ENCODE measurements at places on chromosomes 2 and 18.
A peak's percentile ranks its signal among the peaks of the same experiment; 100 is the strongest.

GRCh38 chr2:217248312-217248935, 388.6 kb upstream of the TNP1 start:
- DNase-seq: no peak

DNA sequence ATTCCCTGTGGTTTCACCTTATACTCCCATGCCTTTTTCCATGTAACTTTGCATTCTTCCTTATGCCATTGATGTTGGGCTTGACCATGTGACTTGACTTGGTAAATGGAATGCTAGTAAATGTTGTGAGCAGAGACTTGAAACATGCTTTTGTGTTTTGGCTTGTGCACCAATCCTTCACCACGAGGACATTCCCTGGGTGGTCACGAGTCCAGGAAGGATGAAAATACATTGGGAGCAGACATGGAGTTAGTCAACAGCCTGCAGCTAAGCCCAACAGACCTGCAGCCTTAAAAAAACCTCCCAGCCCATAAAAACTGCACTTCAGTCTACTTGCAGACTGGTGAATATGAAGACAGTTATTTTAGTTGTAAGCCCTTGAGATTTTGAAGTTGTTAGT, 116.5 kb upstream of the SPATS2L start:
- DNase-seq: no peak

DNA sequence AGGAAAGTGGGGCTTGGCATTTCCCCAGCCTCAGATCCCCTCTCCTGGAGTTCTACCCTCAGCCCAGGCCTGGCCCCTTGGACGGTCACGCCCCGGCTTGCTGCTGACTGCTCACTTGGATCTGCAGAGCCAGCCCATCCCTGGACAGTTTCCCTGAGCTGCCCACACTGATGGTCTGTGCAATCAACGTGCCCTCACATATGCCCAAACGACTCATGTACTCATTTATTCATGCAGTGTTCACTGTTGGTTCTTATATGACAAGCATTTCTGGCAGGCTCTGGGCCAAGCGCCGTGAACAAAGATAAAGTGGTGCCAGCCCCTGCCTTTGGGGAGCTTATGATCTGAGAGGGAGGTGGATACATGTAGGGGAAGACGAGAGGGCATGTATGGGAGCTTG, 20.3 kb upstream of the GLI2 start:
- no peak for DNase-seq

- DNase-seq: peak; percentile 3
Observed at GRCh38 chr18:51278045-51278649, 80.7 kb upstream of the MEX3C start.

GRCh38 chr2:203237346-203238238, 1.2 kb upstream of the CYP20A1 start:
- no peak for DNase-seq

DNA sequence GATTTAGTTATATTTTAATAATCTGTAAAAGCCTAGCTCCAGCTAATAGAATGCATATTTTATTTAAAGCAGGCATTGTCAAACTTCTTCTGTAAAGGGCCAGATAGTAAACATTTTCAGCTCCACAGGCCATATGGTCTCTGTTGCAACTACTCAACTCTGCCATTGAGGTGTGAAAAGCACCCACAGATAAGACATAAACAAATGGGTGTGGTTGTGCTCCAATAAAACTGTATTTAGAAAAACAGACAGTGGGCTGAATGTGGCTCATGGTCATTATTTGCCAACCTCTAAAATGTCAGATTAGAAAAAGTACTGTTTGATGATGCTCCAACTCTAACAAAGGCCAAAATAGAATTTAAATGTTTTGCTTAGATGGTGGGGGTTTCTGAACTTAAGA, 519.9 kb downstream of the RNF144A start:
- DNase-seq: no peak

DNA sequence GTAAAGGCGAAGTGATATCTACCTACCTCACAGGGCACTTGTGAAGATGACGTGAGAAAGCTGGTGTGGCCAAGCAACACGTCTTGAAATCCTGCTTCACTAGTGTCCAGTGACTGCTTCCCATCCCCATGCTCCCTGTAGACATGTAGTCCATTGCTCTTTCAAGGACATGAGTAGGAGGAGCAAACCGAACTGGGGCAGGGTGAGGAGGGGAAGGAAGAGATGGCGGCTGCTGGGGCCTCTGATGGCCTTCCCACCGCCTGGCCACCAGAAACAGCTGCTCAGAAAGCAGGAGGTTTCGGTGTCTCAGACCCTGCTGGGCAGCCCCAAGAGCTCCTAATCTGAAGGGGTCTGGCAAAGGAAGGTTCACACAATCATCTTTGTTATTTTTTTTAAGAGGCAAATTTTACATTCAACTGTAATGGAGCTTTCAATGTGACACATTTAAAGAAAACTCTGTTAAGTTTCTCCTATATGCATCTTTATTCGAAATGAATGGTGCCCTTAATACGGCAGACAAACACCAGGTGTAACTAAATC, 14.7 kb downstream of the CPLX4 start:
- DNase-seq: no peak

GRCh38 chr2:37569131-37569823, 102.2 kb downstream of the CDC42EP3 start:
- no peak for DNase-seq

DNA sequence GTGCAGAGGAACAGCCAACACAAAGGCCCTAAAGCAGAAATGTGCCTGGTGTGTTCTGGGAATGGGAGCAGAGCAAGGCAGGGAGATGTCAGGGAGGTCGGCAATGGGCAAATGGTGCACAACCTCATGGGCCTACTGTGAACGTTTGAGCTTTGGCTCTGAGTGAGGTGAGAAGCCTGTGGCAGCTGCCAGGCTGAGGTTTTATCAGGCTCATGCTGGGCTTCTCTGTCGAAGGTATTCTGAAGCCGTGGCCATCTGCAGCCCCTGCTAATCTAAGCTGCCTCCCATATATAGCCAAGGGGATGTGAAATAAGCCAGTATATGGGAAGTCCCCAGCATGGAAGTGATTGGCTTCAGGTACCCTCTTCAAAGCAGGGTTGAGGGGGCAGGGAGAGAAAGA, 193.3 kb downstream of the SLC4A3 start:
- no peak for DNase-seq

GRCh38 chr2:162623888-162624287, 214.7 kb downstream of the KCNH7 start:
- no peak for DNase-seq

DNA sequence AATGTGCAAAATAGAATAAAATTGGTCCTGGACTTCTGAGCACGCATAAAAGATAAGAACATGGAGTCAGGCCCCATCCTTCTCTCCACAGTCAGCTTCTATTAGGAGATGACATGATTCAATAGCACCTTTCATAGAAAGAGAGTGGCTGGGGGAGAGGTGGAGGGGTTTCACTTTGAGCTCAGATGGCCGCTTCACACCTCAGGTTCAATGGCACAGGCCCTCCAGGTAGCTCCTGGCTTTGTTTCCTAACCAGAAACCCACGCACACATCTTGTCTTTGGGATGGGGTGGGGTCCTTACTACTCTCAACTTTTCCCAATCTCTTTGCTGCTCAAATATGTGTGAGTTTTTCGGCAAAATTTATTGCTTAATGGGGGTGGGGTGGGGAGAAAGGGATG, 332.3 kb downstream of the CLIP4 start:
- no peak for DNase-seq

- no peak for DNase-seq
Observed at GRCh38 chr2:98664323-98664722, 55.9 kb downstream of the UNC50 start.

DNA sequence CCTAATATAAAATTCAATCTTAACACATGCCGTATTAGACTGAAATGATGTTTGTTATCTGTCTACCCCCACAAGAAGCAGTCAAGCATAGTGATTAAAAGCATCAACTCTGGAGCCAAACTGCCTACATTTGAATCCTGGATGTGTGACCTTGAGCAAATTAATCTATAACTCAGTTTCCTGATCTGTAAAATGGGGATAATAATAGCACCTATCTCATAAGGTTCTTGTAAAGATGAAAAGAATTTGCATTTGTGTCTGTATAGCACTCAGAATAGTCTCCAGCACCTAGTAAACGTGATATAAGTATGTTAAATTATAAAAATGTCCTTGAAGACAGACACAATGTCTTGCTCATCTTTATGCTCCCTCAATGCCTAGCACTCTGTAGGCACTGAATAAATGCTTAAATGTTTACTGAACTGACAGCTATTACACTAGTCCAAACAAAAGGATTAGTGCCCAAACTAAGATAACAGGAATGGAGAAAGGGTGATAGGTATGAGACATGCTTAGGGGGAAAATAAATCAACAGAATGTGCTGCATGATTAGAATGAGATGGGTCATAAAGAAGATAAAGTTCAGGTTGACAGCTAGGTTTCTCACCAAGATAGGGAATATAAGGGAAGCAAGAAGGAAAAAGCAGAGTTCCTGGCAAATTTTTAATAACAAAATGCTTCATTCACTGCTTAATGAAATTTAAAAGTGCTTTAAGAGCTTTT, 180.6 kb downstream of the ATAD2B start:
- no peak for DNase-seq

GRCh38 chr2:239598732-239599090, 197.9 kb upstream of the HDAC4 start:
- DNase-seq: no peak

DNA sequence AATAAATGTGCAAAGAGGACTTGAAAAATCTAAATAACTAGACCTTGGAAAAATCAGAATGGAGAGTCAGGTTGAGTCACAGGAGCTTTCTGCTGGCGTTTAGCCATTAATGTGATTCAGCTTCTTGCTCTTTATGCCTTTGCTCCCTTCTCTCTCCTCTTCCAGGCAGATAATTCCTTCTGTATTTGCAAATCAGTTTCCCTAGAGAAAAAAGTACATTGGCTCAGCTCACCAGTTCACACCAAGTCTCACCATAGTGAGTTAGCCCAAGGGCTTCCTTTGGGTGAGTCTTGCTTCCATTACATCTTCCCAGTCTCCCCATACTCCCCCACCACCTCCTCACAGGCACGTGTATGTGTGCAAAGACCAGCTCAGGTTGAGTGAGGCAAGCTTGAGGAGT, 73.6 kb downstream of the CYBRD1 start:
- no peak for DNase-seq

DNA sequence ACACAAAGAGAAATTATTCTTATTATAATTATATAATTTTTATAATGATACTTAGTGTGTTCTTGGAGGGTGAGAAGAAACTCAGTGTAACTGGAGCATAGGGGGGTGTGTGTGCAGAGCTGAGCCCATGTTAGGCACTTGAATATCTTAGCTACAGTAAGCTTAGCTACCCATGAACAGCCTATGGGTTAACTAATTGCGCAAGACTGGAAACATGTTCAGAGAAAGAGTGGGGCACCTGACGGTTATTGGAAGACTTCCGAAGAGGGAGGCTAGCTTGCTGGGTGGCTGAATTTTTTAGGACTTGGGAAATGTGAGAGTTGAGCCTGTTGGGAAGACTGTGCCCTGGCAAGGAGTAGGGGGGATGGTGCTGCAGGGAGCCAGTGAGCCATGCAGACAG, 229.2 kb downstream of the SLC4A3 start:
- DNase-seq: no peak

DNA sequence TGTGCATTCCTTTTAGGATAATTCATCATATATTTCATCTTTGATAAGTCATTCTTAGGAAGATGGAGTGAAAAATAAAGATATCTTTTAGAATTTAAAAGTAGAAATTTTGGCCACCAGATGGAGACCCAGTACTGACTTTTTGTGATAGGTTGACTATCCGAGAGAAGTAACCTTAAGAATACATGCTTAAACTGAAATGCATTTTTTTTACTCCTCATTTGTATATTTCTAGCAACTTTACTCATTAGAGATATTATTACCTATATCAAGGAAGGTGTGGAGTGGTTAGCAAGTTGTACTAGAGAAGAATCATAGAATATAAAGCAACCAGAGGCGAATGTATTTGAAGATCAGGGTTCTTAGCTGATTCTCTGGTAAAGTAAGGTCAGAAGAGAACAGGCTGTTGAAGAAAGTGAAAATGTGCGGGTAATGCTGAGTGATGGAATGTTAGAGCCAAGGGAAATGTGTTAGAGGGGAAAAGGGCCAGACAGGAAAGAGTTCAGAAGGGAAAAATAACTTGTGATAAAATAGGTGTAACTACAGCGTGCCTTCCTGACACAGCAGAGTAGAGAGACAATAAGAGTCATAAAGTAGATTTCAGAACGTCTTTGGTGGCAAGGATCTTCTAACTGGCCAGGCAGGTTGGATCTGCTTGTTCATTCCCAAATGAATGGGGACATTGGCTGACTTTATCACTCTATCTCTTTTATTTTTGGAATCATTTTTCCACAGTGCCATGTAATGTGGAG, 52.3 kb downstream of the TDRD15 start:
- DNase-seq: no peak

- no peak for DNase-seq
Observed at GRCh38 chr18:34510926-34511325, 199.2 kb upstream of the DTNA start.

DNA sequence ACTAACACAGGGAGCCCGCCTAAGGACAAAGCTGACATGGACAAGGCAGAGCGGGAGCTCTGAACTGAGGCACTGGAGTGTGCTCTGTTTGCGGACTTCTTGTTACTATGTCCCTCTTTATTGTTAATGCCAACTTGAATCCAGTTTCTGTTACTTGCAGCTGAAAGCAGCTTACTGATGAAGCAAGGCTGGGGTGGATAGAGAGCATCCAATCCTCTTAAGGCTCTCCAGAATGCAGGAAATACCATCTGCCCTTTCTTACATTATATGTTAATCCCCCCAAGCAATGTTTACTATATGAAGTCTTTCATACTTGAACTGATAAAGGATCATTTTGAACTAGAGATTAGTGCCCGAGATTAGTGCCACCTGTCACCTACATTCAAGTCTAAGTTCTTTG, 9.4 kb downstream of the FAM210A start:
- no peak for DNase-seq

DNA sequence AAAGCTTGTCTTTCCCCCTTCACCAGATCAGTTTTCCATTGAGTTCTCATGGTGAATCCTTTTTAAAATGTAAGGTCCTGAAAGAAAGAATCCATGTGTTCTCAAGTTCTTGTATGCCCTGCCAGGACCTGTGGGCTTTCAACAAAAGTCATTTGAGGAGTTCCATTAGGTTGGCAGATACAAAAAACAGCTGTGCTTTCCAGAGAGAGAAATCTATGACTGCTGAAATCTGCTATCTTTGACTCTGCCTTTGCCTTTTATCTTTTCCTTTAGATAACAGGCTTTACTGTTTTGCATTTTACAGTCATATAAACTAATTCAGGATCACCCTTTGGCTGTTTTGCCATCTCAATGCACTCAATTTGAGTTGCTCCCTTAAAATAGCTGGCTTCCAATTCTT, 59.7 kb downstream of the CXCR4 start:
- DNase-seq: no peak

GRCh38 chr2:237614151-237614720, 13.2 kb upstream of the LRRFIP1 start:
- DNase-seq: no peak

GRCh38 chr2:67663776-67664175, 266.6 kb downstream of the ETAA1 start:
- DNase-seq: no peak

GRCh38 chr2:226478109-226478809, 321.4 kb downstream of the IRS1 start:
- no peak for DNase-seq

DNA sequence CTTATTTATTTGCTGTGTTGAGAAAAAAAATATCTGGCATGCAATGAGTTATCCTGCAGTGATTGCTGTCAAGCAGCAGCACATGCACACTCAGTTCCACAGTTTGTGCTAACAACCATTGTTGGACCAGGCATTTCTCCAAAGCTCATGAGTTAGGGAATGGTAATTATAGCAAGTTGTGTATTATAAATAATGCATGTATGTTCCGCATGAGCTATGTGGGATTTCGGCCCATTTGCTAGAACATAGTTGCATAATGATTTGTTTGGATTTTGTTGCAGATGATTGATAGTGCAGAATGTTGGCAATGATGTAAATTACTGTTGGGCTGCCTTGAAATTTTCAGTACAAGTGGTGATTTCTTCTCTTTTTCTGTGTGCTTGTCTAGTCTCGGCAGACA, 10.7 kb downstream of the KCNJ3 start:
- no peak for DNase-seq

Measured in stimulated activated CD4-positive, alpha-beta T cell treated with anti-CD3 and anti-CD28 coated beads, Interleukin-1b, Interleukin-23, amount 100 ng/mL, for 1 hour (primary cell).